Activated CD4-positive, alpha-beta T cell treated with anti-CD3 and anti-CD28 coated beads for 36 hours (primary cell): ENCODE measurements at places on chromosomes 11 and 22. TPM values are rescaled to one million over a fixed set of nuclear protein-coding genes. Genes with fewer than 3 reads are reported as not detected.

The CSF2RB gene
- 0.30 TPM for total RNA-seq

DNA sequence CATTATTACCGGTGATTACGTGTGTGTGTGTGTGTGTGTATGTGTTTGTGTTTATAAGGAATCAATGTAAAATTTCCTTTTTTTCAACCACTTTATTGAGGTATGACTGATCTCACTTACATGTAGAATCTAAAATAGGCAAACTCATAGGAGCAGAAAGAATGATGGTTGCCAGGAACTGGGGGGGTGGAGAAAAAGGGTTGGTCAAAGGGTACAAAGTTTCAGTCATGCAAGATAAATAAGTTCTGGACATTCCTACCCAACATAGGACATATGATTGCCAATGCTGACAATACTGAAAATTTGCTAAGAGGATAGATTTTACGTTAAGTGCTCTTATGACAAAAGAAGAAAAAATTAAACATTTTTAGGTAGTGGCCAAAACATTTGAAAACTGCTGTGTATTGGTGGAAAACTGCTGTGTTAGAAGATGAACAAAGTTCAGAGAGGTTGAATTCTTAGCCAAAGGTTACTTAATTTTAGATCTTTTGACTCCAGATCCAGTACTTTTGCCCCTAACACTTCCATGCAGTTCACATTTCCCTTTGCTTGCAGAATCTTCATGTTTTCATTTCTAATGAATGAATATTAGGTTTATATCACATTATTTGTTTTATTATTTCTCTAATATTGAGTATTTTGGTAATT lies 49.5 kb downstream of the NNMT start:
- no peak for DNase-seq

The PARVG gene
- total RNA-seq = 61.7 TPM

The MMP12 gene
- not detected for total RNA-seq

The APOBEC3G gene
- 45.9 TPM for total RNA-seq

The RAG1 gene
- total RNA-seq = 0.37 TPM

The HBE1 gene
- not detected for total RNA-seq

- no peak for DNase-seq
Measured at GRCh38 chr11:2863276-2863618, 22.3 kb downstream of the CDKN1C start.

The OR8K5 gene
- total RNA-seq = not detected

GRCh38 chr11:133040289-133040900 lies 491.9 kb downstream of the OPCML start:
- no peak for DNase-seq

The ALDH3B2 gene
- total RNA-seq = not detected

The OR8B2 gene
- not detected for total RNA-seq

The SEPTIN5 gene
- 1.5 TPM for total RNA-seq

The TLCD5 gene
- 0.80 TPM for total RNA-seq
